Stimulated activated CD8-positive, alpha-beta memory T cell treated with anti-CD3 and anti-CD28 coated beads, Interleukin-7, amount 100 ng/mL, for 4 hours (primary cell): ENCODE measurements at places on chromosomes 11 and 22.

GRCh38 chr11:46918083-46918787 is at the start of gene LRP4:
Gene LRP4, minus strand, starts transcription at chr11:46918550. Its CDS starts 171 bp downstream, at chr11:46918379.
- peak; percentile 46 for DNase-seq

DNA sequence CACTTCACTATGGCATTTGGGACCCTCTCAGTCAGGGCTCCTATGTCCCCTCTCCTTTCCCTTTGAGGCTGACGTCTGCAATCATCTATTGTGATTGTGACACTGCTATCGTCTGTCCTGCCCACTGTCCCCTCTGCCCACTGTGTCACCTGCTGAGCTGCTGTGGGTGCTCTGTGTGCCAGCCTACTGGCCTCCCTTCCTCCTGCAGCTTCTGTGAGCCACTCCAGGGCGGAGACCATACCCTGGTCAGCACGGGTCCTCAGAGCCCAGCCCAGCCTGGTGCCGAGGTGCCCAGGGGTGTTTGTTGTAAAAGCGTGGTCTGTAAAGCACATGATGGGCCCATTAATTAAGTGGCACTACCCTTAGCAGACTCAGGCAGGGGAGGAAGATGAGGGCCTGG is 29.4 kb downstream of the MPPED1 start:
- DNase-seq, result no peak

DNA sequence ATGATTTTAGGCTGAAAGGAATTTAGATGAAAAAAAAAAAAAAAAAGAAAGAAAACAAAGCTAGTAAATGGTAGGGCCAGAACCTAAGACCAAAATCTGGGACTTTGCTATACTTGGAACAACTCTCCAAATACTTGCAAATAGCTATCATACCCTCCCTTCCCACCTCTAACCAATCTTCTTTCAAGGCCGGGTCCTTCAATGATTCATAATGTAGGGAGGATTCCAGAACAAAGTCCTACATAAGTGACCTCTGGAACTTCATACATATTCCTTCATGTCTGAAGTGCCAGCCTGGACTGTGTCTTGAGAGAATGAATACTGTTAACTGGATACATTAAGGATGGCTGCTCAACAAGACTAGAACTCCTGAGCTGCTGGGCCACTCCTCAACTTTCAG is 9.9 kb downstream of the STK33 start:
- DNase-seq, result no peak

GRCh38 chr22:38864361-38865191 is 7.4 kb downstream of the CBX6 start:
- DNase-seq, result no peak

DNA sequence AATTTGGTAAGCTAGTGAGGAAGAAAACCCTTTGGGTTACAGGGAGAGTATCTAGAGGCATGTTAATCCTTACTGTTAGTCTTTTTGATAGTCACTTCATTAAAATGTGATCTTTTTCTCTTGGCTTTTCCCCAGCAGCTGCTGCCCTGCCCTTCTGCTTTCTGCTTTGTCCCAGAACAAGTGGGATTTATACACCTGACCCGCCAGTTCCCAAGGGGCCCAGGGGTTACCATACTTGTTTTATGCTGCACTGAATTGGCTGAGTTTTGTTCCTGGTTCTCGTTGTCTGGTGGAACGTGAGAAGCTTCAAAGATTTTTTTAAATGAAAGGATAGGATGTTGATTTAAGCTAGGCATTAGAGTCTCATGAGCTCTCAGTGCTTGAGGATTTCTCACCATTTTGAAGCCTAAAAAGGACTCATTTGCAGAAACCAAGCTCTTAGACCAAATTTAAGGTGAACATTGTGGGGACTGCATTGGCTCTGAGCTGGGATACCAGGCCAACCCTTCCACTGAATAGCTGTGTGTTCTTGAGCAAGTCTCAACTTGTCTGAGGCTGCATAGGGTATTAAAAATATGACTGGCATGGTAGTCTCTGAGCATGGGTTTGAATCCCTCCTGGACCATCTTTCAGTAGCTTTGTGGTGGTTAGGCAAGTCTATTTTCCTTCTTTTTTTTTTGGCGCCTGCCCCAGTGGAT is 6.6 kb downstream of the LIMK2 start:
- no peak for DNase-seq

- no peak for DNase-seq
Measured at GRCh38 chr11:94090401-94090800, 38.2 kb upstream of the PANX1 start.

DNA sequence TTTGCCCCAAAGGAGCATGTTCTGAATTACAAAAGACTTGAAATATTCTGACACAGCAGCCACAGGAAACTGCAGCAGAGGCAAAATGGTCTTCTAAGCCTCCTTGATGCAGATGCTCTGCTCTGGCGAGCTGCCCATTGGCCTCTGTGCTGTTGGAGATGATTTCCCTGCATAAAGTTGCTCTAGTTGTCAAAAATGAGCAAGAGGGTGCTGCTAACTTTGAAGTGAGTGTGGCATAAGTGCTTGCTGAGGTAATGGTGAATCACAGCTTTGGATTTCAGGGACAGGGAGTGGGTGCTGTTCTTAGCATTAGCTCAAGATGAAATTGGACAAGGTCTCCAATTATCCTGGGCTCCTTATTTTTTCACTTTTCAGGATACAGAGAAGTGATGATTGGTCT is 435.4 kb downstream of the TMEM135 start:
- no peak for DNase-seq

DNA sequence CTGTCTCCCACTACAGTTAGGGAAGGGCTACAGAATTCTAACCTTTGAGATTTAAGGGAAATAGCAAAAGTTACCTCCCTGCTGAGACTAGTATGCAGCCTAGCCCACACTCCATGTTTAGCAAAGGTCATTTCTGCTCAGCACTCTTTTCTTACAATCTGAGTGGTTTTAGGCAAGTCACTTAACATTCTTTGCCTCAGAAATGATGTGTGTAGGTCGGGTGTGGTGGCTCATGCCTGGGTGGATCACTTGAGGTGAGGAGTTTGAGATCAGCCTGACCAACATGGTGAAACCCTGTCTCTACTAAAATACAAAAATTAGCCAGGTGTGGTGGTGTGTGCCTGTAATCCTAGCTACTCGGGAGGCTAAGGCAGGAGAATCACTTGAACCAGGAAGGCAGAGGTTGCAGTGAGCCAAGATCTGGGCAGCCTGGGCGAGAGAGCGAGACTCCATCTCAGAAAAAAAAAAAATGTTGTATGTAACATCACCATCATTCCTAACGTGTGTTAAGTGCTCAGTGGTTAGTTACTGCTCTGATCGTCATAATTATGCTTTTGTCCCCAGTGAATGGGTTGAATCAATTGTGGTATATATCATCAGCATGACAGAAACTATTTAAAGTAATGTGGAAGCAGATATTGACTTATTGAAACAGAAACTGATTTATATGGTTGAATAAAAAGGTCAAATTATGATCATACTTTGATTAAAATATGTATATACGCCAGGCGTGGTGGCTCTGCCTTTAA is 55.0 kb downstream of the COPB1 start:
- DNase-seq, result no peak

- no peak for DNase-seq
Measured at GRCh38 chr11:68455485-68455884, 5.1 kb upstream of the PPP6R3 start.

DNA sequence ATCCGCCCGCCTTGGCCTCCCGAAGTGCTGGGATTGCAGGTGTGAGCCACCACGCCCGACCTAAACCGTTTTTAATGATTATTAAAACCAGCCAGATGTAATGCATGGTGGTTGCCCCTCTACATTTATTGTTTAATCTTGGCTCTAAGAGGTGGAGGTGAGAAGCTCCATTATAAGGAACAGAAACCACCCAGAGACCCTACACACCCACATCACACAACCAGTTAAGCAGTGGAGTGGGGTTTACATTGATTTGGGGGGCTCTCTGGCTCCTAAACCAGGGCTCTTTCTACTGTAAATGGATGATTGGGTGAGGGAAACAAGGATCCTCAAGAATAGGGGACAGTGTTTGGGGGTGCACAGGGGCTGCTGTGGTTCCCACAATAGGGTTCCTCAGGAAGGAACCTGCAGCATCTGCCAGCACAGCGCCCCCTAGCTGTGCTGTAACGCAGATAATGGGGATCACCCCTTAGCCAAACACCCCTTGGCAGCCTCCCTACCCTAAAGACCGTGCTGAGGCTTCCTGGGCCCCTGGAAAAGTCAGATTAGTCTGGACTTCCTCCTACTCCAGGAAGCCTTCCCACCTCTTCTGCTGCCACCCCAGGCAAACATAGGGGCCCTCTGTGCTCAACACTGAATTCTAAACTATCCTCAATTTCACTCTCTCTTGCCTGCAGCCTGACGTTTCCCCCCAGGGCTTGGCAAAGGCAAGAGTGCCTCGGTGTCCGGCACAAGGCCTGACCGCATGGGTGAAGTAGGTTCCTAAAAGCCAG is 2.4 kb downstream of the MPST start:
- DNase-seq, result peak; percentile 26

GRCh38 chr11:132942611-132943356 is 589.5 kb downstream of the OPCML start:
- no peak for DNase-seq

DNA sequence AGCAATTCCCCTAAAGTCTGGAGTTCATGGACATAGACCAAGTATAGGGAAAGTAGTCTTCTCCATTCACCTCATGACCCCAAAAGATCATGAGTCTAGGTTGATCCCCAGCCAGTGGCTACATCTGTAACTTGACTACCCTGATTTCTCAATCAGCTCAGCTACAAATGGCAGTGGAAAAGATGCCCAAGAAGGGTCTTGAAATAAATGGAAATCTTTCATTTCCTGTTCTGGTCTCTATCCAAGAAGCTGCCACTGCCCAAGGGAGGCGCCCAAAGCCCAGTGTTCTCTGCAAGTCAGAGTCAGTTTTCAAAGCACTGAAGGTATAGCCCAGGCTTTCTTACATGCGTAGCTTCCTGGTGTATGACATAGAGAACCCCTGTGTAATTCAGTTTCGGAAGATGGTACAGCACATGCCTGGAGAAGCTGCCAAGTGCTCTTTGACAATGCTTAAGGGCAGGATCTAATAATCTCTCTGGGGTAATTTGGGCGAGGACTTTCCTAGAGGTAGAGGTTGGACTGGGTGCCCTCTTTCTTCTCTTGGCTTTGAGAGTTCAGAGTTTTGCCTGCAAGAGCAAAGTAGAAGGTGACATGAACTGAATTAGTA is 101.1 kb downstream of the ADAMTS15 start:
- no peak for DNase-seq

DNA sequence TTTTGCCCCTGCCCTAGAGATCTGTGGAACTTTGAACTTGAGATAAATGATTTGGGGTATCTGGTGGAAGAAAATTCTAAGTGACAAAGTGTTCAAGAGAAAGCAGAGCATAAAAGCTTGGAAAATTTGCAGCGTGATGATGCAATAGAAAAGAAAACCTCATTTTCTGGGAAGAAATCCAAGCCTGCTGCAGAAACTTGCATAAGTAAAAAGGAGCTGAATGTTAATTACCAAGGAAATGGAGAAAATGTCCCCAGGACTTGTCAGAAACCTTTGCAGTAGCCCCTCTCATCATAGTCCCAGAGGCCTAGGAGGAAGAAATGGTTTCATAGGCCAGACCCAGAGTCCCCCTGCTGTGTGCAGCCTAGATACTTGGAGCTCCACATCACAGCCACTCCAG is 686.9 kb downstream of the FAM181B start:
- DNase-seq, result no peak

- DNase-seq, result no peak
Measured at GRCh38 chr22:48593551-48593950, 1234.1 kb downstream of the BRD1 start.

GRCh38 chr11:103384652-103385051 is 275.4 kb downstream of the DYNC2H1 start:
- DNase-seq, result no peak

GRCh38 chr11:114275280-114275679 is 20.9 kb upstream of the NNMT start:
- no peak for DNase-seq

DNA sequence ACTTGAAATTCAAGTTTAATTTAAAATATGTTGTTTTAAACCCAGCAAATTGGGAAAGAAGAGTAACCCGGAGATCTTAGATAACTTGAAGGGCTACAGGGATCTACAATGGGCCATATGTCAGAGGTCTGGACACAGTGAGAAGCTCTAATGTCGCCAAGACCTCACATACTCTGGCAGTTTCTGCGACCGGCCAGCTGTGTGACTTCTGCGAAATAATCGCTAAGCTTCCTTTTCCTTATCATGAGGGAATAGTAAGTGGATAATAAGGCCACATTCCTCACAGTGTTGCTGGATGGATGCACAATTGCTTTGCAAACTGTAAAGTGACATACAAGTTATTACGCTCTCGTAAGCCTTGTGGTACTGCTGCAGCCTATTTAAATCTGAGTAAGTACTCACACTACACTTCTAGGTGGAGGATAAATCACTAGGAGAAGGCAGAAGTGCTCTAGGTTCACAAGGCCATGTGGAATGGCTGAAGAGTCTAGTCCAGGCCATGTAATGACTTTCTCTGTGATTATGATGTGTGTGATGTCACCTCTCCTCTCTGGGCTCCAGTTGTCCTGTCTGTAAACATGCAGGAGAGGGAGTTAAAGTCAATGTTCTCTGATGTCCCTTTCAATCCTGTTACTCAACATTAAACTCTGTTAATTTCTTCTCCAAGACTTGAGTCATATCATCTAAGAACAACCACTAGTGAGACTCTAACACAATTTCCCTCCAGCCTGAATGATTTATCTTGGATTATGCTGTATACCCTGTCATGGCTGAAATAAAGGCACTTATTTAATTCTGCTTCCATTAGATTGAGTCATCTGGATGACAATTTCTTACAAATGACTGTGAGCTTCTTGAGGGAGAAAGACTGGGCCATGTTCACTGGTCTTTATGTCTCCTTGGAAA is 192.6 kb upstream of the NARS2 start:
- DNase-seq, result no peak

DNA sequence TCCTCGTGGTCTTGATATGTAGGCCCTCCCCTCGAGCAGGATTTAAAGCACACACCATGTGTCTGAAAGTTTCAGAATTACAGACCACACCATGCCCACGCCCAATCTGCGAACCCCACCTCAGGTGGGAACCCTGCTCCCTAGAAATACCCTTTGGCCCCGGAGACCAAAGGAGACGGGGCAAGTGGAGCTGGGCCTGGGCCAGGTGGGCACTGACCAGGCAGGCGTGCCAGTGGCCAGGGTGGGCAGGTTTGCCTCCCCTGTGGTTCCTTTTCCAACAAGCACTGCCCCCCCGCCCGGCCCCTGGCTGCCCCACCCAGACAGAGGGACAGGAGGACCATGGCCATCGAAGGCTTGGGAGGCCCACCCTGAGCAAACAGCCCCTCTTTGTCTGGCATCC is 400.4 kb downstream of the TBC1D22A start:
- no peak for DNase-seq

- no peak for DNase-seq
Measured at GRCh38 chr11:64538501-64538951, 52.5 kb upstream of the SLC22A12 start.
